GM12891 (cell line): ENCODE measurements at places on chromosomes 5 and 9.

DNA sequence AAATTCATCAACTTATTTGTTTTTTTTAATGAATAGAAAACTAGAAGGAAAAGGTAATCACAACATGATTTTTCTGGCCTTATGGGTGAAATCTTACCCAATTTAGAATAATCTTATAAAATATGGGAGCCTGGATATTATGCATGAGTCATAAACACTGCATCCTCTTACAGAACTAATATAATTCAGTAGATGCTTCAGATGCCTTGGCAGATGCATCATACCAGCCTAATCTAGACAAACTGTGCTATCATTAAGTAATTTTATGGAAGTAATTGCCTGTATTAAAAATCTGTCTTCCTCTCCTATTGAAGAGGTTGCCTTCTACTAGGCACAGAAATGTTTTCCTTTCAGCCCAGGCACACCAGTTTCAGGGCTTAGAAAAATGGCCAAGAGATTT lies 2384.6 kb upstream of the WWC1 start:
- no peak for DNase-seq

DNA sequence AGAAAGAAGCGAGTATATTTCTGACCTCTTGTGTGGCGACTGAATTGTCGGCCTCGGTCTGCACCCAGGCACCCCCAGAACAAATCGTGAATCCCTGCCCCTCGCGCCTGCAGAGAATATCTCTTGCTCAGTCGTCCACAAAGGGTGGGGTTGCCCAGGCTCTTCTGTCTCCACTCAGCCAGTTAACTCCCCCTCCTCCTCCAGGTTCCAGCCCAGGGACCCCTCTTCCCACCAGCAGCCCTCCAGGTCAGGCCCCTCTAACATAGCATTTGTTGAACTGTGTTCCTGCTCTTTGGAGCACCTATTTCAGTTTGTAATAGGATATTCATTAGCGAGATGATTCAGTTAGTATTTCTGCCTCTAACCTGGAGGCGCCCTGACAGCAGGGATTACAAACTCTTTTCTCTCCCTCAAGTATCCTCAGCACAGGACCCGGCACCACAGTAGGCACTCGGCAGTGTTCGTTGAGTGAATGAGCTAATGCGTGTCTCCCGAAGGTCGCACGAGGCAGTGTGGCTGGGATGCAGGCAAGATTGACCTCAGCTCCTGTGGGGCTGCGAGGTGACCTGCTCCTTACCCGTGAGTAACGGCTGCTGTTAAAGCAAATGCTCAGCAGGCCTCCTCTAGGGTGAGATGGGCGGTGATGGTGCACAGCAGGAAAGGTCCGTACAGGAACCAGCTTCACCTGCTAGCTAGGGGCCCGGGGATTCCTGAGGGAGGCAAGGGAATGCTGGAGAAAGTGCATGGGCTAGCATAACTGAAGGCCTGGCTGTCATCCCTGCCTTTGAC lies 25.8 kb downstream of the ZBTB34 start:
- DNase-seq = no peak

GRCh38 chr9:126932871-126933321 lies 18.3 kb downstream of the RALGPS1 start:
- no peak for DNase-seq

DNA sequence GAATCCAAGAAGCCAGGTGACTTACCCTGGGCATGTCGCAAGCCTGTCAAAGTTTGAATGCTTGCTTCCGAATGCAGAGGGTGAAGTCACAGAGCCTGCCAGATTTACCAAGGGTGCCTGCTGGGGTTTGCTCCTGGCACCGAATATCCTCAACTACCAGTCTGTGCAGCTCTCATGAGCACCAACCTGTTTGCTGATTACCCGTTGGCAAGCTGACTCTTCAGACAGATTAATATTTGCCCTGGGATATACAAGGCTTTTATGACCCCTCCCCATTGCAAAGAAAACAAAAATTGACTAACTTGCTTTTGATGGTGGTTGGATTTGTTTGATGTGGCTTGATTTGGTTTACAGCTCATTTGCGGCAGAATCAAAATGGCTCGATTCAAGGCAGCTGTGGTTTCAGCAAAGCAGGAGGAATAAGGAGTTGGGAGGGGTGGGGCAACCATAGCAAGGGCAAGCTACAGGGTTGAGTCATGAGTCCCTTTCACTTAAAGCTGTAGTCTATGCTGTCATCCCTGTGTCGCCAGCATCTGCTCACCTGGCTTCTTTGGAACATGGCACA lies 82.3 kb upstream of the AGXT2 start:
- no peak for DNase-seq

- DNase-seq = no peak
These were observed 74.7 kb upstream of the ELL2 start for GRCh38 chr5:96036301-96036700.

DNA sequence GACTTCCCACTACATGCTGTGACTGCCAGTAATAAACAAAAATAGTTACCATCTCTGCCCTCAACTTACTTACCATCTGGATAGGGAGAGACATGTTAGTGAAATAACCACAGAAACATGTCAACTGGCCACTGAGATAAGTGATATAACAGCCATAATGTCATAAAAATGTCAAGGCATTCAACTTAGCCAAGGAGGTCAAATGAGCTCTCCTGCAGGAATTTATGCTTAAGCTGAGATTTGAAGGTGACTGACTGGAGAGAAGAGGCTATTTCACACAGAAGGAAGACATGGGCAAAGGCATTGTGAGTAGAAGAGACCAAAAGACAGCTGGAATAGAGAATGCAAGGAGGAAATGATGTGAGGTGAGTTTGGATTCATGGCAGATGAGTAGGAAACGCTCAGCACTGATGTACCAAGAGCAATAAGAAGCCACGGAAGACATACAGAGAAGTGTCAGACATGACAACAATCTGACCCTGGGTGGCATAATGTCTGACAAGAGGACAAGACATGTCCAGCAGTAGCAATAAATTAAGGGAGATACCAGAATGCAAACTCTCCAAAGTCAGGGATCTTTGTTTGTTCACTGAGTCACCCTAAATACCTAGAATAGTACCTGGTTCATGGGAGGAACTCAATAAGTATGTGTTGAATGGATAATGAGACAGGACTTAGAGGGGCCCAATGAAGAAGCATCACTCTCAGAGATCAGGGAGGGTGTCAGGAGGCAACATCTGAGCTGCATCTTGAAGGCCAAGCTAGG lies 318.8 kb downstream of the ACTL7B start:
- DNase-seq = no peak

DNA sequence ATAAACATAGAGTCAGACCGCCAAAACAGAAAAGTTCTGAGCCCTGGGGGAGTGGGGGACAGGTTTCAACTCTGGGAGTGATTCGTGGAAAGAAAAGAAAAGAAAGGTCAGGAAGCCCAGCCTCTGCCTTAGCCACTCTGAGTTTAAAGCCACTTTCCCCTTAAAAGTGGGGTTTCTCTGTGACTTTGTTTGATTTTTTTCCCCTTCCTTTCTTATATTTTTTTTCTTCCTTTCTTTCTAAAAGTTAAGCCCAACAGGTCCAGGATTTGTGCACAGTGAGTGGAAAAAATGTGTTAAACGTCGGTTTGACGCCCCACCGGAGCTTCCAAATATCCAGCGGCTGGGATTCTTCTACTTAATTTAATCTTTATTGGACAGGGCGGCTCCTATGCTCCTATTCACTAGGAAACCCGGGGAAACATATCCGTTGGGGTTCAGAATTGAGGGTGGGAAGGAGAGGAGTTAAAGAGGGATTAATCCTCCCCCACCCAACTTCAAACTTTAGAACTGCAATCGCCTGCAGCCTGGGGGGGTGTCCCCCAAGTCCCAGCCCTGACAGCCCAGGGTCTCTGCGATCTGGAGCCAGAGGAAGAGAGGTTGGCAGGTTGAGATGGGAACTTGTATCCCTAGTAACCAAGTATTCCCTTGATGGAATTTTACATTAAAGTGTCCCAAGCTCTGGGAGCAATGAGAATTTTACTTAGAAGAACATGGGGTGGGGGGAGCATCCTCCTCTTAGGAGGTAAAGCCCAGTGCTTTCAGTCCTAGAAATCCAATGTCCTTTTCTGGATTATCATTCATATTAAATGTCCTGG lies 6.3 kb downstream of the NR2F1-AS1 start:
- DNase-seq = no peak

DNA sequence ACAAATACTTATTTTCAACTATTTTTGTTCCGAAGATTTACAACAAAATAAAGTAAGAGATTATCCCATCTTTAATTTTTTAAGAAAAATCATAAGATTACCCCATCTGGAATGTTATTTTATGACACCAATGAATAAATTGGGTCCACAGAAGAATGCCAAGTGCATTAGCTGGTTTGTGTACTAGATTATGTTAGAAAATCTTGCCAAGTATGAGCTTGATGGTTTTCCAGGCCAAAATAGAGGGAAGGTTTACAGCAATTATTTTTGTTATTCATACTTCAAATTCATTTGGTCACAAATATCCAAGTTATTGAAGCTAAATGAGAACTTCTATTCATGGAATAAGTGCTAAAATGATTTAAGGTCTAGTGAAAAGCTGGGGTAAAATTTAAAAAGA lies 109.4 kb upstream of the DMRTA1 start:
- DNase-seq = no peak

DNA sequence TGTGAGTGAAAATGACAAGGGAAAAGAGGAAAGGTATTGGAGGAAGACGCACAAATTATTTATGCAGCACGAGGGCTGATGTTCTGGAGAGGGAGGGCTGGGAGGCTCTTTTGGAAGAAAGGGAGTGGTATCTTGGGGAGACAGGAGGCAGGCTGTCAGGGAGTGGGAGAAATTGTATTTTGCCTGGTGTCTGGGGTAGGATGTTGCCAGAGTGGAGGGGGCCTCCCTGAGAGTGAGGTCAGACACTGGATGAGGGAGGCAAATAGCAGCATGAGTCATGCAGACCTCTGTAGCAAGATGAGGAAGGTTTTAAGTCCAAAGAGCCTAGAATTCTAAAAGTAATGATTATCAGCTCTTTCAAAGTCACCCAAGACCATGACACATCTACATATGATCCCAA lies 158.0 kb downstream of the DMRT2 start:
- DNase-seq = no peak

DNA sequence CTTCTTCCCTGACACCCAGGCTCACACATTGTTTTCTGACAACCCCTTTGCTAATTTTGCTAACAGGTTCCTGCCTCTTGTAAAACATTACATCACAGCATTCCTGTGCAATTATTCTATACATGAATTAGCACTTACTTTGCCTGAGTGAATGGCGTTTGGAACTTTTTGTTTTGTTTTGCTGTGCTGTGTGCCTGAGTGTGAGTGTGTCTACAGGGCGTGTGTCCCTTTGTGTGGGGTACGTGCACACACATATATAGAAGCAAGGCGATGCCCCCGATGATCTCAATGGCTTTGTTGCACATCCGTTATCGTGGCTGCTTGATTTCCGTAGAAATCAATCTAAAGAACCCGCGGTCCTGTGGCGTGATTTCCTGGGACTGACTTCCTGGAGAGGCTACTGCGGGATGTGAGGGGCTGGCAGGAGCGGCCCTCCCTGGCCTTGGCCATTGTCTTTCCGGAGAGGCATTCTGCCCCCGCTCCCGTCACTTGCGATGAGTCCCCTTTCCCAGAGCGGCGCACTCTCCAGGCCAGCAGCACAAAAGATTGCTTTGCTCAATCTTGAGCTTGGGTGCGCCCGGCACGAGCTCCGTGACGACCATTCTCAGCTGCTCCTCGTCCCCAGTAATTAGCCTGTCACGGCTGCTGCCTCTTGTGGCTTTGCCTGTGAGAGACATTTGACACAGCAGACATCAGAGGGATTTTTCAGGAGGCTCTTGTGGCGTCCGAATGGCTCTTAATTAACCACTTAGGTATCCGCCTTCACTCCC lies 398.1 kb upstream of the IRX1 start:
- no peak for DNase-seq

GRCh38 chr5:130365956-130366355 lies 461.7 kb downstream of the CHSY3 start:
- no peak for DNase-seq

GRCh38 chr5:14929293-14930065 lies 57.9 kb upstream of the ANKH start:
- no peak for DNase-seq

DNA sequence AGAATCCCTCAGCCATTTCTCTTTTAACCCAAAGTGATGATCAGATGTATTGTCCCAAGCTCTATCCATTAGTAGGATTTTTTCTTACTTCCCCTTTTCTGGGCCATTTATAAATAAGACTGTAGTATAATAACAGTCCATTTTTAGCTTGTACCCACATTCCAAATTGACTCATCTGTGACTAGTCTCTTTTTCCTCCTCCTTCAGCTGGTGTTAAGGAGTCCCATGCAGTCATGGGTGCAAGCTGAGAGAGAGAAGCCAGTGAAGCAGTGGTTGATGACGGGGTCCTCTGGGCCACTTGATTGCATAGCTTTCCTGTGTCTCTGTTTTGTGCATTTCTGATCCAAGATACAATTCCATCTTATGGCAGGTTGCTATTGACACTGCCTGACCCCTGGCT lies 476.0 kb upstream of the CD180 start:
- DNase-seq = no peak

DNA sequence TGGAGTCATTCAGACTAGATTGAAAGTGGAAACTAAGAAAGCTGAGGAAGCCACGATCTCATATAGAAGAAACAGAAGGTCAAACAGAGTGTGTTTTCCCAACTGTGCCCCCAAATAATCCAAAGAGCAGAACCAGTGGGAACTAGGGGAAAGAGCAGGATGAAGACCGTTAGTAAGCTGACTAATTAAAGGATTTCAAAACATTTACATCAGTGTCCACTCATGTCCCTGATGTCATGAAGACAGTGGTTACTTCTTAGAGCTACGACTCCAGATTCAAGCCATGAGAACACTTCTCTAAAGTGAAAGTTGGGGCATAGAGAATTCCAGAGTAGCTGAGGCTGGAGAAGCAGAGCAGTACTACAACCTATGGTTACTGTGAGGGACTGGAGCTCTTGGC lies 119.6 kb upstream of the SLC12A2 start:
- no peak for DNase-seq

- DNase-seq = no peak
These were observed 188.9 kb downstream of the PDZD2 start for GRCh38 chr5:31827867-31828266.

DNA sequence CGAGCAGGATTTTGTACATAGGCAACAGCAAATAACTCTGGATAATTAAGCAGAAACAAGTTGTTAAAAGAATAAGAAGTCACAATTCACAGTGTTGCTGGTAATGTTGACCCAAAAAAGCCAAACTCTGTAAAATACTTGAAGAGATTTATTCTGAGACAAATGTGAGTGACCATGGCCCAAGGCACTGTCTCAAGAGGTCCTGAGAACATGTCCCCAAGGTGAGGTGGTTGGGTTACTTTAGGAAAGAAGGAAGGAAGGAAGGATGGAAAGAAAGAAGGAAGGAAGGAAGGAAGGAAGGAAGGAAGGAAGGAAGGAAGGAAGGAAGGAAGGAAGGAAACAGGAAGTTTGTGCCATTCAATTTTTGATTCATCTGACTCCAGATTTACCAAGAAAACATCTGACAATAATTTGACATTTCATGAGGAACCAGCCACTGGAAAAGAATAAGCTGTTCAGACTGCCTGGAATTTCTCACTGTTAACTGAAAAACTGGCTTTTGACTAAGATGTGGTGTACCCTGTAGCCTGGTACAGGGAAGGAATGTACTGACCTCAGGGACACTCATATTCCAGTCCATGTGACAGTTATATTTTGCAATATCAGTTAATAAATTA lies 295.9 kb upstream of the TNC start:
- DNase-seq = no peak
